ENCODE measurements at places on chromosomes 12 and 14. TPM values are rescaled to one million over a fixed set of nuclear protein-coding genes. Genes with fewer than 3 reads are reported as not detected.

GRCh38 chr12:71828813-71829212 lies 10.7 kb upstream of the TBC1D15 start:
- DNase-seq, result no peak

GRCh38 chr12:32302218-32303173 lies 96.9 kb upstream of the FGD4 start:
- DNase-seq, result no peak

DNA sequence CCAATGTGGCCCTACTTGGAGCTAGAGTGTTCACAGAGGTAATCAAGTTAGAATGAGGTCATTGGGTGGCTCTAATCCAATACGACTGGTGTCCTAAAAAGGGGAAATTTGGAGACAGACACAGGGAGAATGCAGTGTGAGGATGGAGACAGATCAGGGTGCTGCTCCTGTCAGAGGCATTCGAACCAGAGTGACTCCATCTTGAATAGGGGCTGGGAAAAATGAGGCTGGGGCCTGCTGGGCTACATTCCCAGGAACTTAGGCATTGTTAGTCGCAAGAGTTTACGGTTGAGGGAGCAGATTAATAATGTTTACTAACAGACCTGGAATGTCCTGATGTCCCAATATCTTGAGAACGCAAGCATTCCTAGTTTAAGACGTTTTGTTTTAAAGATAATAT lies 20.2 kb downstream of the TNFAIP2 start:
- no peak for DNase-seq

- no peak for DNase-seq
Measured at GRCh38 chr14:61502459-61503093, 181.2 kb downstream of the PRKCH start.

- DNase-seq, result no peak
Measured at GRCh38 chr12:39275846-39276245, 167.1 kb downstream of the KIF21A start.

The LUM gene
- total RNA-seq, result 812 TPM

The SCN8A gene
- 4.3 TPM for total RNA-seq

GRCh38 chr12:84814664-84815245 lies 97.8 kb downstream of the SLC6A15 start:
- no peak for DNase-seq

Measured in SJSA1 (cell line).